ENCODE measurements at places on chromosomes 5 and 9.
A peak's percentile ranks its signal among the peaks of the same experiment; 100 is the strongest.

DNA sequence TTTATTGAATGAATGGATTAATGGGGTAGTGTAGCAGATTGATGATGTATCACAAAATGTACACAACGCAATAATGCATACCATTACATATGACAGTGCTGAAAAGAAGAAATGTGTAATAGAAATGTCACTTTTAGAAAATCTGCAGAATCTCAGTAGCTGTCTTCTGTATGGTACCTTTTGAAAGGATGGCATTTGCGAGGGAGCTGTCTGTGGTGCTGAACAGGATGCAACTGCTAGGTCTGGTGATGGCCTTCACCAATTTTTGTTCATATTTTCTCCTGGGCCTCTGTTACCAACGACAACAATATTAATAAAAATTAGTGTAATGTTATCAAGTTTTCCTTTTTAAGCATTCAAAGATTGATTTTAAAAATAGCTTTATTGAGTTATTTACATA lies 36.2 kb upstream of the OTULIN start:
- DNase-seq, result peak; percentile 40

DNA sequence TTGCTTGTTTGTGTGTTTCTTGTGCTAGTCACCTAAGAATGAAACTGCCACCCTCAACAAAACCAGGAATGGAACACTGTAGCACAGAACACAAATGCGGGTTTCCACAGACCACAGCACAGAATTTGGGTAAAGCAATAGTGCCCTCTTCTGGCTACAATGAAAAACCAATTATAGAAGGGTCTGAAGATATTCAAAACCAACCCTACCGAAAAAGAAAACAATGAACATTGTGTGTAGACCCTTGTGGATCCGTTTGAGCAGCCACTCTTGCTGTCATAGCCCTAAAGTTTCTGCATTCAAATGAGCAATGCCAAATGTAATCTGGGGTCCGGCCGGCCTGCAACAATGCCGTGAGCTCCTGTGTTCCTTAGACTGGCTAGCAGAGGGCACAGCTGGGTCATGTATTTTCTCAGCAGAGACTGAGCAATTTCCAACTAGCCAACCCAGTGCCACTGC lies 8.3 kb upstream of the ENC1 start:
- DNase-seq, result peak; percentile 40

GRCh38 chr5:151164687-151165392 lies 7.3 kb upstream of the ANXA6 start:
- peak; percentile 68 for DNase-seq

DNA sequence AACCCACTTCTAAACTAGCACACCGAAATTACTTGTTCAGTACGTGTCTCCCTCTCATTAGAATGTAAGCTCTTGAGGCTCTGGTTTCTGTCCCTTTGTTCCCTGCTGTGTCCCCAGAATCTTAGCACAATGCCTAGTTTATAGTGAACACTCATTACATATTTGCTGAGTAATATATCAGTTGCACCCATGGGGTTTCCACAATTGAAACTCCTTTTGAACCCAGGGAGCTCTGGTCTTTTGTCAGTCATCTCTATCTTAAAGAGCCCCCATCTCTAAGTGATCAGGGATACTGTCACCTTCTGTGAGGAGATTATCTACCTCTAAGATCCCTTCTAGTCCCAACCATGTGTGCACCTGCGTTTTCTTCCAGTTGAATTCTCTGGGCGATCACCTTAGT lies 12.8 kb downstream of the CAMK4 start:
- no peak for DNase-seq

GRCh38 chr5:98927242-98927988 lies 1.4 kb downstream of the CHD1 start:
- peak; percentile 69 for DNase-seq

DNA sequence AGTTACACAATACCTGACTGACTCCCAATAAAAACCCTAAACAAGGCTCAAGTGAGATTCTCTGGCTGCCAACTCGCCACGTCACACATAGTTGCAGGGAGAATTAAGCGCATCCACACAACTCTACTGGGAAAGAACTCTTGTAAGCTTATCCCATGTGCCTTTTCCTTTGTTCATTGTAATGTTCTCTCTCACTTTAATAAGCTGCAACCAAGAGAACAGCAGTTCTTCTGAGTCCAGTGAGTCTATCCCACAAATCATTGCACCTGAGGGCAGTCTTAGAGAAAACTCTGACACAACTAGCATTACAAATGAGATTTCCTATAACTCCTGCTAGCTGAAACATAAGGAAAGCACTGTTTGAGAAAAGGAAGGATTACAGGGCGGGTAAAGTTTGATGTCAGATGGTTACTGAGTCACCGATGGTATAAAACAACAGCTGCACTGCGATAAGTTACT lies 27.4 kb downstream of the CENPK start:
- DNase-seq, result no peak

- peak; percentile 21 for DNase-seq
Measured at GRCh38 chr9:20356403-20357036, 265.8 kb downstream of the MLLT3 start.

- peak; percentile 12 for DNase-seq
Measured at GRCh38 chr9:94300470-94301301, 27.8 kb downstream of the NUTM2F start.

- no peak for DNase-seq
Measured at GRCh38 chr5:137695651-137696428, 40.0 kb downstream of the KLHL3 start.
